Hippocampal formation (tissue), 2 donors: ENCODE measurements at places on chromosomes 16 and 17.

DNA sequence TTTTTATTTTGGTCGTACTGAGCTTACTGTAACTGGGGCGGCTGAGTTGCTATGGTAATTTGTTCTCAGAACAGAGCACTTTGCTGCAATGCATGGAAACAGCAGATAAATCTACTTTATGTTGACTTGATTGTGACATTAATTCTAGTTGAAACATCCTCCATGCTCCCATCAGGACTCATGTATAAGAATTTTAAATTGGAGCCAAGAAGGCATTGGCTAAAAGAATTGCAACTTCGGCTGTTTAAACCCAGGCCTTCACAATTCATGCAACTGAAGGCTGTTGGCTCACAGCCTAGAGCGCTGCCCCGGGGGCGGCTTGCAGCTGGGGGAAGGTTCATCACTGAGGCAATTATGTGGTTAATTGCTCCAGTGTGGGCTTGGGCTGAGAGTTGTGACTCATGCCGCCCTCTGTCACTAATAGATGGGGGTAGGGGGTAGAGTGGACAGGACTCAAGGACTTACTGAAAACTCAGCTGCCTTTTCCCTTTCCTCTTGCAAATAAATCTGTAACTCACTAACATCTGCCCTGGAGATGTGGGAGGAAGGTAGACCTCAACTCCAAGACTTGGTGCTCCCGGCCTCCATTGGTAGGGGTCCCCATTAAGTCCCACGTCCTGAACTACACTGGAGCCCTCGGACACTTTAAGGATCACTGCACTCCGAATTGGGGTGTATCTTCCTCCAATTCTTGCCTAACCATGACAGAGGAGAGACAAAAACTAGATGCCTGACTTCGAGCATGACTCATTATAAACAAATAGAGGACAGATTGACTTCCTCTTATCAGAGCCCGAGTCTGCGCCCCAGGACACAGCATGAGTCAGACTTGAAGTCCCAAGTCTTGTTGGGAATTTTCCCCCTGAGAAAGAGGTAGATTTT is 37.5 kb downstream of the ERCC4 start:
- DNase-seq = peak; percentile 40

DNA sequence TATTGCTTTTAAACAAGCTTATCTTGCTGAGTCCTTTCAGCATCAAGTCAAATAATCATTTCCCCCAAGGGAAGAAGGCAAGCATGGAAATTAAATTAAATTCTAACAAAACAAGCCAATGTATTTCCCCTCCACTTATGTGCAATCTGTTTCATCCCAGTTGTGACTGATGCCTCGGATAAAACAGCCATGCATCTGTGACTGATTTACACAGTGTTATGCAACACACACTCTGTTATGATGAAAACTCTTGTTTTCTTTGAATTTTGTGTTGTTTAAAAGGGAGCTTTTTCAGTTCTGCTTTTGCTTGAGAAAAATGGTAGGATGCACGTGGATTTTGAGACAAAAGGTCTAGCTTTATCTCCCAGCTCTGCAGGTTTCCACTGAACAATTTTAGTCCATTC is 32.6 kb downstream of the TMEM100 start:
- no peak for DNase-seq

- DNase-seq = no peak
Observed at GRCh38 chr17:48444516-48445247, 14.7 kb upstream of the SKAP1 start.

GRCh38 chr16:53892155-53892554 is 188.2 kb downstream of the FTO start:
- DNase-seq = peak; percentile 64

- DNase-seq = no peak
Observed at GRCh38 chr16:87824016-87824990, 45.0 kb downstream of the SLC7A5 start.

GRCh38 chr16:56984639-56985038 is 4.7 kb upstream of the NLRC5 start:
- no peak for DNase-seq

DNA sequence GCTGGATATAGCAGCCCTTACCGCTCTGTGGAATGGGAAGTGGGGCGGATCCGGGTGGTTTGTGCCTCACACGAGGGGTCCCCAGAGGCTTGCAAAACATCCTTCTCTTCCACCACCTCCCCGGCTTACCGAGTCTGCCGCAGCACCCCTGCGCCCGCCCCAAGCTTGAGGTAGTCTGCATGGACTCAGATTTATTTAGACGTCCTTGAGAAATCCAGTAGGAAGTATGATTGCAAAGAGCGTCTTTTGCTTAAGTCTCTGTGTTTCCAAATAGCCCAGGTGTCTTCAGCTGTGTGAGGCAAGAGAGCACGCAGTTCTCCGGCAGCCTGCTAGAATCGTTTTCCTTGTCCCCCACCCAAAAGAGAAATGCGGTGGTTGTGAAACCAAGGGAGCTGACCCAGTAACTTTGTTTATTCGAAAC is 2.4 kb downstream of the KIAA0513 start:
- DNase-seq = no peak

GRCh38 chr16:22694887-22695382 is 119.0 kb upstream of the HS3ST2 start:
- no peak for DNase-seq
